Kidney glomerular epithelial cell (primary cell): ENCODE measurements at places on chromosomes 4 and X.
A peak's percentile ranks its signal among the peaks of the same experiment; 100 is the strongest.

DNA sequence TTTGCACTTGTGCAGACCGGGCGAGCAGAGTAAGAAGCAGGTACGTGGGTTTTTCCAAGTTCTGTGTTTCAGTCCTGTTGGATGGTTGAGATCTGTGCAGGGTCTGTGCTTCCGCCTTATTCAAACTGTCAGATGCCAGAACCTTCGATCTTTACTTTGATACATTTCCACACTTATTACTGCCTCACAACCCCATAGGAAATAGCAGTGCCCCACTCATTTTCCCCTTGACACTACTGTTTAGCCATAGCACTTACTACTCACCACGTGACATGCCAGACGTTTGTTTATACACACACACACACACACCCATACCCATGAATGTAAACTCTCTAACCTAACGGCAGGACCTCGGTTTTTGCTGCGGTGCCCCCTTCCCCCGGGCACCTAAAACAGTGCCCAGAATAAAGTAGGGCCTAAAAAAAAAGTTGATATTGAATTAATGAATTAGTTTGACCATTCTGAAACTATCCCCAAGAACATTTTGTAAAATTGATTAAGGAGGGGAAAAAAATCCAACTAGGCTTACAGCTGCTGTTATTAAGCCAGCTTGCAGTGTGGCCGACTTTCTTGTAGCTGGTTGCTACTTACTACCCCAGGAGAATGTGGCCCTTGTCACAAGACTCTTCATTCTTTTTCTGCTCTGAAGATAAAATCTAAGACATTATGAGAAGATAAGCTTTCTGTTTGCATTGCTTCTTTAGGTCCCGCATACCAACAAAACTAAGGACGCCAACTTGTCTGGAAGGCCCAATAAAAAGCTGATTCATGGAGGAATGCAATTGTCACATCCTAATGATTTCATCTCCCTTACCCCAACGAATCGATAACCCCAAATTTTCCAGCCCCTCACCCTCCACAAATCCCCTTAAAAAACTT, 704 bp upstream of the SEPSECS start:
- DNase-seq, result no peak

GRCh38 chr4:1002131-1002630, 9.0 kb upstream of the SLC26A1 start:
- no peak for DNase-seq

GRCh38 chrX:10648614-10649013, 28.2 kb upstream of the MID1 start:
- DNase-seq, result no peak

DNA sequence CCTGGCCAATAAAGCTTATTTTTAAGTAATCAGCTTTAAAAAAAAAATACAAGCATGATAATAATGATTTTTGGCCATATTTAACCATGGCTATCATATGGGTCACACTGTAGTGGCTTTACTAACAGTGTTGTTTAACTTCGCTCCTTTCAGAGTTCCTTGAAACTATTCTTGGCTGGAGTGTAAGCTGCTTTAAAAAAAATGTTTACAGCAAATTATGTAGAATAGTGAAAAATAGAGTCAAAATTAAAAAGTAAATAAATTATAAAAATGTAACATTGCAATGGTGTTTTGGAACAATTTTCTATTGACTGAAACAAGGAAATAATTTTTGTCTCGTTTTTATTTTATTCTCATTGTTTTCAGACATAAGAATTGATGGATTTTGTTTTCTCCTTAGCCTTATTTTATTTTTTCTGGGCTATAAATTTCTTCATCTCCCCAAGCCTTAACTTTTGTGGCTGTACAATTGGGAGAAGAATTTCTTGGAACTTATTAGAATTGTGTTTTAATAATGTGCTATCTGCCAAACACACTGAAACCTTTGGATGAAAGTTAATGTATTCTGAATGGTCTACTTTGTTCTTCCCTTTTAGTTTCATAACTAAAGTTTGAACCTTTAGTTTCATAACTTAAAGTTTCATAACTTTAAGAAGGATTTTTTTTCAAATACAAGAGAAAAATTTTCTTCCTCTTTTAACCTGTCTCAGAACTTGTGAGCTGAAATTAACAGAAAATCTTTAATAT, 182.0 kb downstream of the ARHGAP24 start:
- no peak for DNase-seq

DNA sequence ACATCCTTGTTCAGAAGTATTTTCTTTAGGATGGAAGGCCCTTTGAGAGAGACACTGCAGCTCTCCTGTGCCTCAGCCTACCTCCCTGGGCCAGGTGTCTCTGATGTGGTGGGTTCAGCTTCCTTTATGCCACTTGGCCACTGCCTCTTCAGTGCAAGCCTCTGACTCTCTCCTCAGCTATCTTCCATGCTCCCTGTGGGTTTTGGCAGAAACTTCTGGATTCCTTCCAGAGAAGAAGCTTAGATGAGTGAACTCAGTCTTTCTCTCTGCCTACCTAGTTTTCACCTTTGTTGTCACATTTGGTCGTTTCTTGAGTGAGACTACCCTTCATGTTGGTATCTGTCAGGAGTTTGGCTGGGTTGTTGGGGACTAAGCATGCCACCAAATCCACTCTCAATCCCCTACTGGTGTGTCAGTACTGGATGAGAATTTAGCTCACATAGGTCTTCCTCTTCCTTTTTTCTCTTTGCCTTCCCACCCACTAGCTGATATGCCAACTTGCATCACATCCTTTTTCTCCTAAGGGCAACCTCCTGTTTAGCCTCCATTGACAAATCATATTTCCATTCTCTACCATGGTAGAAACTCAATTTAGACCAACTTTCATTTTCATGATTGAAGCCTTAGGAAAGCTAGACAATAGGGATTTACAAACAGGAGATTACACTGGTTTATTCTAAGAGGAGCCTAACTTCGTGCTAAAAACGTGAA, 32.0 kb downstream of the IL15 start:
- no peak for DNase-seq

DNA sequence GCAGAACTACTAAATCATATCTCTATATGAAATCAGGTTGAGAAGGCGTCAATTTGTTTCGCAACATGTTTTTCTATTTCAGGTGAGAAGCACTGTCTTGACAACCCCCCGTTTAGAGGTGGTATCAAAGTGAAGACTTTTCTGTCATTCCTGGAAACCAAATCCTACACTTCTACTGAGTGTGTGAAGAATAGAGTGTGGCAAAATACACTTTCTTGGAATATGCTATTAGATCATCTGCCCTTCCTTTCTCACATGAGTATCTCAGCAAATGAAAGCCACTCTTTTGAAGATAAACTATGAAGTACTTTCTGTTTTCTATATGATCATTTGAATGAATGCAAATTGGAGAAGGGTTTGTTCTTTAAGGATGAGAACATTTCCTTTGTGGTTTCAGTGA, 174.0 kb upstream of the FMR1 start:
- no peak for DNase-seq

GRCh38 chrX:48509245-48509590, 426 bp downstream of the PORCN start:
- no peak for DNase-seq

DNA sequence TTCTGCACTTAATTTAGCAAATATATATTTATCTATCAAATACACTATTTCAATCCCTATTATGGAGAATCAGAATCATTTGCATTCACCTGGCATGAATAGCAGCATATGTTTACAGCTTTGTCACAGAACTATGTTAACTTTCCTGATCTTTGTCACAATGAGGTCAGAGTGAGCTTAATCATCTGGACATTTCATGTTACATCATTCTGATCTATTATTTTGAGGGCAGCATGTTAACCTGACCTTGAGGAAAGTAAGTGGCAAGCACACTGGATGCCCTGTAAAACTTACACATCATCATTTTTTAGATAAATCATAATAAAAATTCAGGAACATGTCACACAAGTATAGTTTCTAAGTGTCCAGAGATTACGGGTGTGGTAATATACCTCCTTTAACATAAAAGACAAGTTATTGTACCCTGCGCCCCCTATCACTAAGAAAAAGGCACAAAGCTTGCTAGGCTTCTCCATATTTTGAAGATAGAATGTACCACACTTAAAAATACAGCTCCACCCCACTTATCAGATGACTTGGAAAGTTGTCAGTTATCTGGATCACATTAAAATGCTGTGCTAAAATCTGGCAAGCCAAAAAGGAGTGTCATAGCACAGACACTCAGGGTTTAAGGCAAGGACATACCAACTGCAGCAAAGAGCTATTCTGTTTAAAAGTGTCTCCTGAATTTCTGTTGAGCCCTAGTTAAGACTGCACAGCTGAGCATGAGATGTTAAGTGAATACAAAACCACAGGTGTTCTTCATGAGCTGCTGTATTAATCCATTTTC, 182.7 kb upstream of the FAT4 start:
- no peak for DNase-seq

DNA sequence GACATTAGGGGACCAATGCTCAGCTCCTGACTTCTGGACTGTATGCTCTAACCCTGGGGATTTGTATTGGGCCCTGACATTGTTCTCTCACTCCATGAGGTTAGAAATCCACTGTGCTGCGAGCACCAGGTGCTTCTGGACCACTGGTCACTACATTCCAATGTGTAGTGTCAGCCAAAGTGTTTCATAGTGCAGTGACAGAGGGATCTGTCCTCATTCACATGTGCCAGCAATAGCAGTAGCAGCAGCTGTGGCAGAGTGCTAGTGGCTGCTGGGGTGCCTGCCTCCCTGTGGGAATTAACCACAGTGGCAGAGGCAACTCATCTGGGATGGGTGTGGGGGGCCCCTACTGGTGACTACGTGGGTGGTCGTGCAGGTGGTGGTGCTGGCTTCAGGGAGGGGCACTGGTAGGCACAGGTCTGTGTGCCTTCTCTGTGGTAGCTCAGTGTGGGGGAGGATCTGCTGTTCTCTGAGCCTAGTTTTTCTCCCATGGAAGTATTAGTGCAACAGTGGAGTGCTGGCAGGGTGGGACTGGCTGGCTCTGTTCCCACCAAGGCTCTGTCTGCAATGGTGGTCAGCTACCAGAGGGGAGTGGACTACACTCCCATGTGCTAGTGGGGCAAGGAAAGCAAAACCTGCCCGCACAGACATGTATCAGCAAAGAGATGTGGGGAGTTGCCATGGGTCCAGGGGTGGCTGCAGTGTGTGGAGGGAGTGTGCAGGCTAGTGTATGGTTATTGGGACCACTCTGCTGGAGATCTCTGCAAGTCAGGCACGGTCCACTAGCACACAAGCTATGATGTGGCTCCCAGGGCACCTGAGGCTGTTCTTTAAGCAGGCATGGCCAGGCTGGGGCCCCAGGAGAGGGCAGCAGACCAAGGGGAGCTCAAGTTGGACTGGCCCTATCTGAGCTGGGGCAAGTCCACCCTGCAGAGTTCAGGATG, 78.5 kb downstream of the SCLT1 start:
- no peak for DNase-seq

- DNase-seq, result no peak
These were observed 685 bp downstream of the COMMD8 start for GRCh38 chr4:47462799-47463234.

DNA sequence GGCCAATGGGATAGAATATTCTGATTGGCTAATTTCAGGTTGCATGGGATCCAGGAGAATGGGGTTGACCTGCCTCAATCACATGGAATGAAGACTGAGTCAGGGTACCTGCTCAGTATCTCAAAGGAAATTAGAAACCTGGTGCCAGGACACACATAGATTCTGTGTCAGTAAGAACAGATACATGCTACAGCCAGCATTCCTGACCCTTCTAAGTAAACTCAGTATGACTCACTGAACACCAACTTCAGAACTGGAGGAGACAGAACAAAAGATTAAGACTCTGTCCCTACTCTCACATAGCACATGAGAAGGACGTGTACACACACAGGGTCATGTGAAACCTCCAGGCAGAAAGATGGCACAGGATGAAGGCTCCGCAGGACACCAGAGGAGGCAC, 54.5 kb downstream of the FAM184B start:
- no peak for DNase-seq

DNA sequence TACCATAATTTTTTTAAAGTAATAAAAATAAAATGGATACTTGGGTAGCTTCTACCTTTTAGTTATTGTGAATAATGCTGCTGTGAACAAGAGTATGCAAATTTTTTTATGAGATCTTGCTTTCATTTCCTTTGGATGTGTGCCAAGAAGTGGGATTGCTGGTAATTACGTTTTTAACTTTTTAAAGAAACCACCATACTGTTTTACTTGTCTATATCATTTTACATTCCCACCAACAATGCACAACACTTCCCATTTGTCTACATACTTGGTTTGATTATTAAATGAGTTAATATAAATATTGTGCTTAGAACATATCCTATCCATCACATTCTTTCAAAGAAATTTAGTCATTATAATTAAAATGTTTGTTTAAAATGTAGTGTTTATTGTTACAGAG, 3.9 kb upstream of the SULT1B1 start:
- no peak for DNase-seq

DNA sequence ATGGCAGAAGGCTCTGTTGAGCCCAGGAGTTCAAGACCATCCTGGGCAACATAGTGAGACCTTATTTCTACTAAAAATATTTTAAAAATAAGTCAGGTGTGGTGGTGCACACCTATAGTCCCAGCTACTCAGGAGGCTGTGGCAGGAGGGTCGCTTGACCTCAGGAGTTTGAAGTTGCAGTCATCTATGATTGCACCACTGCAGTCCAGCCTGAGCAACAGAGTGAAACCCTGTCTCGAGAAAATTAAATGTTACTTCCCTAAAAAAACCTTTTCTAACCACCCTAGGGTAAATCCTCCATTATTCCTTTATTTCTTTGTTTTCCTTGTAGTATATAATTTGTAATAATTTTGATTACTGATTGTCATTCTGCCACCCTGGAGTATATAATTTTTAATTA, 7.9 kb downstream of the FAM200B start:
- DNase-seq, result peak; percentile 19

GRCh38 chr4:70577220-70577927, 14.7 kb upstream of the AMBN start:
- no peak for DNase-seq

DNA sequence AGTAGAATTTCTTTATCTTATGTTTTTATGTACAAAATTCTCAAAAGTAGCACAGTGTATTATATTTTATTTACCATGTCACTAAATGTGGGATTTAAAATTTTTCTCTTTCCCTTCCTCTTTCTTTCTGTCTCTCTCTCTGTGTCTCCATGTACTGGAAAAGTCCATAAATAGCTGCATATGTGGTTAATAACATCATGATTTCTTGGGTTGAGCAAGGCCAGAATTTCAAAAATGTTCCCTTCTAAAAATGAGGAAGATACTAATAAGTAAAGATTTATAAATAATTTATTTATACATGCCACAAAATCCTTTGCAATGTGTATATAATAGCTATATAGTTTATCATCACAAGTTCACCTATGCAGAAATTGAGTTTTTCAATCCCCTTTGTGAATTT, 29.1 kb upstream of the DKK2 start:
- DNase-seq, result no peak

DNA sequence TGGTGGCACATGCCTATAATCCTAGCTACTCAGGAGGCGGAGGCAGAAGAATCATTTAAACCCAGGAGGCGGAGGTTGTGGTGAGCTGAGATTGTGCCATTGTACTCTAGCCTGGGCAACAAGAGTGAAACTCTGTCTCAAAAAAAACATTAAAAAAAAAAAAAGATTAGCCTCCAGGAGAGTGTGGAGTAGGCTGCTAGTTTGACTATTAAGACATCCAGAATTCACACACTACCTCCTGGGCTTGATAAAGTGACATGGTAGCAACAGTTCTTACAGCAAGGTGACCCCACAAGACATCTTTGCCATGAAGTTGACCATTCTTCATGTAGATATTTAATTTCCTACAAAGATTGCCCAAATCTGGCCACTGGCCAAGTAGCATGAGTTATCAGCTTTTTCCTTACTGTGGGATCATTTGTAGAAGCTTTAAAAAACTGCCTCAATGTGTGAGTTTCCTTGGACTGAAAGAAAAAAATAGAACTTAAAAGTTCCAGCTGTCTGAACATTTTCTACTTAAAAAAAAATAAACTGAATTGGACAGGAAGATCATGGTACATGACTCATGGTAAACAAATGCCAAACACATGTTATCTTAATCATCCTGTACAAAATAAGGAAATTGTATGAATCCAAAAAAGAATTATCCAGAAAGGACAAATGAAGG, 35.3 kb upstream of the SPRY1 start:
- DNase-seq, result peak; percentile 21
